ENCODE measurements at places on chromosomes 4 and X. TPM values are rescaled to one million over a fixed set of nuclear protein-coding genes. Genes with fewer than 3 reads are reported as not detected.

Gene ERCC6L
- total RNA-seq: 14.4 TPM

DNA sequence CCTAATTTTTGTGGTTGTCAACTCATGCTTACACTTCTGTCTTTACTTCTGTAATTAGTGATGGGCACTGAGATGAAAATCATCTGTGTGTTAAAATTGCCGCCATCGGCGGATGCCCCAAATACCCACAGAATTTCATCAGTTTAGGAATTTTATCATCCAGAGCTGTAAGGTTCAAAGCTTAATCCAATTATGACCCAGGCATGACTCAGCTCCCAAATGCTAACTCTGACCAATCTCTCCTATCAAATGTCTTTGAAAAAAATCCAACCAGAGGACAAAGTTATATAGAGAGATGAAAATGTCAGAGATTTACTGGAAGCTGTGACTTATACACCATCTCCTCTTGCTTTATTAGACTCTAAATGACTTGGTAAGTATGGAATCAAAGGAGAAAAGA is 1048.7 kb upstream of the PRKX start:
- no peak overlapping the region for H3K4me3 ChIP-seq
- H3K4me1 ChIP-seq: no peaks in the 10 kb centered on the region
- no peaks in the 10 kb centered on the region for H3K36me3 ChIP-seq
- H3K27ac ChIP-seq: no peak overlapping the region
- no peaks in the 10 kb centered on the region for H3K27me3 ChIP-seq

- H3K27ac ChIP-seq: no peak overlapping the region
- no peaks in the 10 kb centered on the region for H3K27me3 ChIP-seq
- no peak overlapping the region for H3K4me3 ChIP-seq
- no peak for DNase-seq
Observed at GRCh38 chrX:135651647-135652295, 61.7 kb upstream of the CT45A1 start.

- no peaks in the 10 kb centered on the region for H3K27me3 ChIP-seq
- no peaks in the 10 kb centered on the region for H3K36me3 ChIP-seq
- H3K27ac ChIP-seq: no peak overlapping the region
- no peak for DNase-seq
- no peaks in the 10 kb centered on the region for H3K4me1 ChIP-seq
Observed at GRCh38 chr4:59127743-59128142, 2017.6 kb upstream of the IGFBP7 start.

Gene C4orf36
- 0.41 TPM for total RNA-seq

DNA sequence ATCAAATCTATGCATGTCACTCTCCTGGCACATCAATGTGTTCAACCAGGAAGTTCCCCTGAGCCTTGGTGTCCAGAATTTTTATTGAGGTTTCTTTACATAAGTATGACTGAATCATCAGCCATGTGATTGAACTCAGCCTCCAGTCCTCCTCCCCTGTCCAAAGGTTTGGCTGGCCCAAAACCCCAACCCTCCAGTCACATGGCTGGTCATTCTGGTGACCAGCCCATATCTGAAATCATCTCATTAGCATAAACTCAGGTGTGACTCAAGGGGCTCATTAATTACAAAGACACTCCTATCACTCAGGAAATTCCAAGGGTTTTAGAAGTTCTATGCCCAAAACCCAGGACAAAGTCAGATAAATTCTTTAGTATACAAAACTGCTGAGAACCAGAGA is 20.6 kb upstream of the SUPT20HL2 start:
- no peaks in the 10 kb centered on the region for H3K4me1 ChIP-seq
- no peaks in the 10 kb centered on the region for H3K27me3 ChIP-seq
- no peak overlapping the region for H3K27ac ChIP-seq
- H3K4me3 ChIP-seq: no peak overlapping the region
- DNase-seq: no peak
- no peaks in the 10 kb centered on the region for H3K36me3 ChIP-seq

DNA sequence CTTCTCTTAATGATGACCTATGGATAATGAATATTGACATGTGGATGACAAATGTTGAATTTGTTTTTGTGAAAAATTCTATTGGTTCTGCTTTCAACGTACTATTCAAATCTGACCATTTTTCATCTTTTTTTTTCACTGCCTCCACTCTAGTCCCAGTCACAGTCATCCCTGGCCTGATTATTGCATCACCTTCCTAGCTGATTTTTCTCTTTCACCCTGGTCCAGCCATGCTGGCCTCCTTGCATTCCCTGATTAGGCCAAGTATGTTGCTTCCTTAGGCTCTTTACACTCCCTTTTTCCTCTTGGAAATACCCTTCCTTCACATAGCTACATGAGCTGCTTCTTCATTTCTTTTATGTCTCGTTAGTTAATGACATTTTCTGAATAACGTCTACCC is 58.1 kb upstream of the MAP9 start:
- no peaks in the 10 kb centered on the region for H3K4me1 ChIP-seq
- no peaks in the 10 kb centered on the region for H3K27me3 ChIP-seq
- no peak for DNase-seq
- H3K36me3 ChIP-seq: no peaks in the 10 kb centered on the region

DNA sequence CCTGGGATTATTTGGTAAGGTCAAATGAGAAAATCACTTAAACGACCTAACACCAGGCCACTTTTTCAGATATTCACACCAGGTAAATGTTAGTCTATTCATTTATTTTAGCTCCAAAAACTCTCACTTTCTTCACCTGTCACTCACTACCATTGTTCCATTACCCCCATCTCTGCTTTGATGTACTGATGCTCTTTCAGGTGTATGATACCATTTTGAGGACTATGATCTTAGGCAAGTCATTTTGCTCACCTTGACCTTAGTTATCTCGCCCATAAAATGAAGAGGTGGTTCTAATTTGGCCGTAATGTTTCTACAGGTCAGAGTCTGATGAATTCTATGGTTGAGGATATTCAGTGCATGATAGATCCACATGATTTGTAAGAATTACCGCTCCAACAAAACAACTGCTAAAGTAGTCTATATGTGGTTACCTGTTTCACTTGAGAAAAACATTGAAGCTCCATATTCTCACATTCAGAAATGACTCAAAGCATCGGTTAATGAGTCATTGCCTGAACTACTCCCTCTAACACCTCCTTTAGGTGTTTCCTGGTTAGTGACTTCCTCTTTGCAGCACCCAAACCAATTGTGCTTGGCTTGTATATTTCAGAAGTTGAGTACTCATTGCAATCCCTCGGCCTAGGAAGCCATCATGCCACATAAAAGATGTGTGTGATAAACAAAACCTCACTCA is 4.5 kb downstream of the DTHD1 start:
- H3K4me1 ChIP-seq: no peaks in the 10 kb centered on the region
- no peak for DNase-seq
- H3K27me3 ChIP-seq: no peaks in the 10 kb centered on the region

Gene TENM3
- total RNA-seq: 90.5 TPM

Gene WWC2
- 42.5 TPM for total RNA-seq

Gene SHROOM4
- total RNA-seq: 6.6 TPM

DNA sequence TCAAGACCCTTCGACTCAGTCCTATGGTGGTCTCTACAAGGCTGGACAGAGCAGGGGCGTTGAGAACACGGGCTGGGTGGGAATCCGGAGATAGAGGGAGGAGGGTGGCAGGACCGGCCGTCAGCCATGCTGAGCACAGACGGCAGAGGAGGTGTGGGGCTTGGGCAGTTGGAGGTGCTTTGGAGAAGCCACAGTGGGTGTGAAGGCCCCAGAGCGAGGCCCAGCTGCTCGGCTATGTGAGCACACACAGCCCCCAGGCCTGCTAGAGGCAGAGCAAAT is 4.2 kb downstream of the PDE6B start:
- no peaks in the 10 kb centered on the region for H3K27me3 ChIP-seq
- DNase-seq: no peak
- no peaks in the 10 kb centered on the region for H3K36me3 ChIP-seq
- no peaks in the 10 kb centered on the region for H3K4me1 ChIP-seq
- no peak overlapping the region for H3K4me3 ChIP-seq
- H3K27ac ChIP-seq: no peak overlapping the region

Gene SLC9B1
- 1.5 TPM for total RNA-seq

- no peaks in the 10 kb centered on the region for H3K4me1 ChIP-seq
- H3K4me3 ChIP-seq: no peak overlapping the region
- DNase-seq: no peak
- no peak overlapping the region for H3K27ac ChIP-seq
- H3K36me3 ChIP-seq: no peaks in the 10 kb centered on the region
Observed at GRCh38 chrX:49284212-49284611, 14.6 kb downstream of the PPP1R3F start.

Gene PRR27
- total RNA-seq: not detected

Gene SATL1
- total RNA-seq: 0.18 TPM

- H3K36me3 ChIP-seq: no peaks in the 10 kb centered on the region
- H3K4me3 ChIP-seq: no peak overlapping the region
- no peaks in the 10 kb centered on the region for H3K4me1 ChIP-seq
- H3K27me3 ChIP-seq: no peaks in the 10 kb centered on the region
- H3K27ac ChIP-seq: no peak overlapping the region
Observed at GRCh38 chr4:156169011-156169410, 215.3 kb upstream of the CTSO start.

- DNase-seq: no peak
- no peak overlapping the region for H3K27ac ChIP-seq
- H3K27me3 ChIP-seq: no peaks in the 10 kb centered on the region
- H3K4me1 ChIP-seq: no peaks in the 10 kb centered on the region
- H3K4me3 ChIP-seq: no peak overlapping the region
- H3K36me3 ChIP-seq: no peaks in the 10 kb centered on the region
Observed at GRCh38 chrX:108362026-108362425, 76.2 kb downstream of the COL4A6 start.

DNA sequence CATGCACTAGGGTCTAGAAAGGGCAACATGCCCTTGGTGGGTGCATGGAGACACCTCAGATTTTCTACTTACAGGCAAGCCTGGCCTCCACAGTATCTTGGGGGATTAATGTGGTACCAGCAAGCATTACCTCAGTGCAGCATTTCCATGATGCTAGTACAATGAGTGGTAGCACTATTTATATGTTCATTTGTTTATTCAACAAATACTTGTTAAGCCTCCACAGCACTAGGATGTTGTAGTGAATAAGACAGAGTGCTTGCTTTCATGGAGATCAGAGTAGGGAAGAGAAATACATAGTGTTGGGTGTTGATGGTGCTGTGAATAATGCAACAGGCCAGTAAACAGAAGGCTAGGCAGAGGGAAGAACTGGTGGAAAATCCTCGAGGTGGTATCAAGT is 133.4 kb downstream of the KLHL8 start:
- no peak overlapping the region for H3K4me3 ChIP-seq
- peaks cover 33% of the 10 kb centered on the region for H3K36me3 ChIP-seq
- peak; percentile 47 for DNase-seq
- no peaks in the 10 kb centered on the region for H3K27me3 ChIP-seq

GRCh38 chrX:135698924-135699323 is 14.5 kb upstream of the CT45A1 start:
- no peaks in the 10 kb centered on the region for H3K4me1 ChIP-seq
- H3K27ac ChIP-seq: no peak overlapping the region
- no peak for DNase-seq
- H3K36me3 ChIP-seq: no peaks in the 10 kb centered on the region
- H3K27me3 ChIP-seq: no peaks in the 10 kb centered on the region

DNA sequence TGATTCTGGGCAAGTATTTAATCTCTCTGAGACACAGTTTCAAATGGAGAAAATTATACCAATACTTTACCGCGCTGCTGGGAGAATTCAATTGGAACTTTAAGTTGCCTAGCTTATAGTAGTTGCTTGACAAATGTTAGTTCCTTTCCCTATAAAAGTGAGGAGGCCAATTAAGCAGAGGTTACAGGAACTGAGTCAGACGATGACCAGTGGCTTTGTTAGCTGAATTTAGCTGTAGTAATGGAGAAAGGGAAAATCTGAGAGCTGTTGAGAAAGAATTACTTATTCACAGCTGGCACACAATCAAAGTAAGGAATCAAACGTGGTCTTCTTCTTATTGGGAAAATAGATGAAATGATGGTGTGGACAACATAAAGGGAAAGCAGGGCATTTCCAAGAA is 29.6 kb downstream of the SMARCA1 start:
- no peak overlapping the region for H3K4me3 ChIP-seq
- H3K36me3 ChIP-seq: peaks cover 36% of the 10 kb centered on the region
- DNase-seq: no peak

Gene MAGEA2B
- not detected for total RNA-seq

Gene HTN3
- total RNA-seq: not detected

GRCh38 chrX:103215425-103215991 is 600 bp downstream of the BEX4 start:
- no peaks in the 10 kb centered on the region for H3K4me1 ChIP-seq
- H3K4me3 ChIP-seq: peak overlapping the region; percentile 31
- no peaks in the 10 kb centered on the region for H3K27me3 ChIP-seq
- no peaks in the 10 kb centered on the region for H3K36me3 ChIP-seq
- no peak overlapping the region for H3K27ac ChIP-seq

- H3K36me3 ChIP-seq: no peaks in the 10 kb centered on the region
- no peak overlapping the region for H3K27ac ChIP-seq
- DNase-seq: no peak
- no peak overlapping the region for H3K4me3 ChIP-seq
Observed at GRCh38 chr4:75248770-75249407, 265.3 kb downstream of the RCHY1 start.

DNA sequence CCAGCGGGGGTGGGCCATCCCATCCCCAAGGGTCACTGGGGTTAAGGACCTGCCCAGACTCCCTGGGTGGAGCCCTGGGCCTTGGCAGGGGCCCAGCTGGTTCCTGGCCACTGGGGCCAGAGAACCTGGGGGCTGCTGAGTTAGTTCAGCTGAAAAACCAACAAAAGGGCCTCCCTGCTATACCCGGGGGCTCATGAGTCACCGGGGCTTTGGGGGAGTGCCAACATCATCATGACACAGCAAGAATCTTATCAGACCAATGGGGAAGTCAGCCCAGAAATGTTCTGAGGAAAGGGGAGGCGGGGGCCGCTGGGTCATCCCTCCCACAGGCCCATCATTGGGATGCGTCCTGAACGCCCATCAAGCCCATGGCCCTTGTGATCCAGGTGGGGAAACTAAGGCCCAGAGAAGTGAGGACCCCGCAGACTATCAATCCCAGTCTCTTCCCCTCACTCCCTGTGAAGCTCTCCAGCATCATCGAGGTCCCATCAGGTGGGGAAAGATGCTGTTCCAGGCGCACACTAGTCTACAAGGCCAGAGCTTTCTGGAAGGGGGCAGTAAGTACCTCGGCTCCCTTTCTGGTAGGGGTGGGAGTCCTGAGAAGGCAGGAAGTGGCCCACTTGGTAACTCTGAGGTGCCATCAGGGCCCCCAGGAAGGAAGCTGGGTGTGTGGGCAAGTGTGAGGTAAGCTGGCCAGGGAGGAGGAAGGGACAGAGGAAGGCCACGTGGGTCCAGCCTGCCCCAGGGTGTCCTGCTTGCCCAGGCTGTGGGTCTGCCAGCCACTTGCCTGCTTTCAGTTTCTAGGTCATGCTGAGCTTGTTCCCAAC is 4.5 kb downstream of the G6PD start:
- peaks cover 32% of the 10 kb centered on the region for H3K36me3 ChIP-seq
- DNase-seq: peak; percentile 91
- 0 out of 2 replicates have a peak overlapping the region, but pooled peaks have one; percentile 8 for H3K4me3 ChIP-seq
- H3K4me1 ChIP-seq: peaks cover 34% of the 10 kb centered on the region

Measured in SJSA1 (cell line).